H1 (cell line): ENCODE measurements at places on chromosomes 2 and 18. TPM values are rescaled to one million over a fixed set of nuclear protein-coding genes. Genes with fewer than 3 reads are reported as not detected.

DNA sequence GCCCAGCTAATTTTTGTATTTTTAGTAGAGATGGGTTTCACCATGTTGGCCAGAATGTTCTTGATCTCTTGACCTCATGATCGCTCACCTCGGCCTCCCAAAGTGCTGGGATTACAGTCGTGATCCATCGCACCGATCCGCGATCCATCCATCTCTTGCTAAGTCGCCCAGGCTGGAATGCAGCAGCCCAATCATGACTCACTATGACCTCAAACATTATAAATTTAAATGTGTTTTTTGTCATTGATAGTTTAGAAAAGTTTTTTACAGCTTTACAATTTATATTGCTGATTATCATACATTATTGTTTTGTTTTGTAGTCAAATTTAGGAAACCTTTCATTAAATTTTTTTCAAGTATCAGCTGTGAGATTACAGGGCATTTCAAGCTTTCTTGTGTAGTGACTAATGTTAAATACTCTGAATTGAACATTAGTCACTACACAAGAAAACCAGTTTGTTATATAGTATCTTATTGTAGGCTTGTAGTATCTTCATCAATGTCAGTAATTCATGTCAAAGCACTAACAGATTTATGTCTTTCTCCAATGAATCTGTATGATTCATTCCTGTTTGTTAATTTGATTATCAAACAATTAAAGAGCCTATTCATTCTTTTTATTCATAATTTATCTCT, 37.5 kb downstream of the NR4A2 start:
- H3K4me1 ChIP-seq = no peaks in the 10 kb centered on the region

DNA sequence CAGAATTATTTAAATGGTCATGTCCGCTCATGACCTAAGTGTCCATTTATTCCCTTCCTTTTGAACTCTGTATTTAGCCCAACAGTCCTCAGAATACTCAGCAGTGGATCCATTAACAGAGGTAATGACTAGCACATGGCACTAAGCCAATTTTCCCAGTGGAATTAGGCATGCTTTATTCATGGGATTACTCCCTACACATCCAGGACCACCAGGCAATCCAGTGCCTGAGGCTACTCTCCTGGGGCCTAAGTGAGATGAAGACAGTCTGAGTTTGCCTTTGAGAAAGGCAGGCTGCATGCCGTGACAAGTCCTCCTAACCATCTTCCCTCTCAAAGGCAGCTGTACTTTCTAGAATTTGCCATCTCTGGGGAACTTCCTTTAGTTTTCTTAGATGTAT, 128.6 kb downstream of the SPOPL start:
- H3K27ac ChIP-seq = no peak overlapping the region
- DNase-seq = no peak
- H3K4me3 ChIP-seq = no peak overlapping the region
- H3K27me3 ChIP-seq = no peaks in the 10 kb centered on the region
- no peaks in the 10 kb centered on the region for H3K36me3 ChIP-seq
- H3K4me1 ChIP-seq = no peaks in the 10 kb centered on the region

The CDH2 gene
- total RNA-seq = 53.8 and 56.5 TPM in 2 replicates

The AMER3 gene
- total RNA-seq = 0.19 and 0.55 TPM in 2 replicates

The CIB4 gene
- not detected in 2 replicates for total RNA-seq

DNA sequence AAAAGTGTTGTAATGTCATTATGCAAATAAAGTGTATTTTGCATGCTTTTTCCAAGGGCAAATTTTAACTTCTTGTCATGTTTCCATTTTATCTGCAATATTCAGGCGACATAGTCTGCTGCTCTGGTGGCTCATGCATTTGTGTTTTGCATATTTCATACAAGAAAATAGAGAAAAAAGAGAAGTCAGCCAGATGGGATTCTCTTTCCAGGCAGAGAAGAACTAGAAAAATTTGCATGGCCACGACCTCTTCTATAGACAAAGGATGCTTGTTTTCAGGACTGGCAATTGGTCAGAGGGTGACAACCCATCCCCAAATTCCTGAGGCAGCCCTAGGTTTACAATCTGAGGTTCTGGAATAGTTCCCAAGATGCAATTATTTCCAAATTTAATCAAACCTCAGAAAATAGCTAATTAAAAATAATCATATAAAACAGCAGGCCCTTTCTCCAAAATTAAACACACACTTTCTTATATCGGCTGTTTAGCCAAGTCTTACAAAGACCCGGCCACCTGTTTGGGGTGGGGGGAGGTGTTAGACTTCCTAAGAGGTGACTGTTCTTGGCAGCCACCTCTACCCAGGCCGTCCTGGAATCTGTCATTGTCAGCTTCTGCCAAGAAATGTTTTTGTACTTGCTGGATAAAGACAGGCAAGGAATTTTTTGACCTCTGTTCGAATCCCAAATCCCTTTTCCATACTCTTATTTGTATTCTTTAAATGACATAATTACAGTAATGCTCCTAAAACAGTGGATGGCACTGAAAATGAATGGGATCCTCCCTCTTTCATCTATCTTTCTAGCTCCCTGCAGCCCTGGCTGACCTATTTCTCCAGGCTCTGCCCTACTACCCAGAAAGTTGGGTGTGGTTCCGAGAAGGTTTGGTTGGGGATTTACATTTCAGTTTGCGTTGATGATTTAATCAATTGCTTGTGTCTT, 20.8 kb upstream of the SOS1 start:
- H3K27me3 ChIP-seq = no peaks in the 10 kb centered on the region
- DNase-seq = no peak
- no peaks in the 10 kb centered on the region; the same call in 1 of the 2 replicates for H3K4me1 ChIP-seq
- no peak overlapping the region for H3K27ac ChIP-seq

DNA sequence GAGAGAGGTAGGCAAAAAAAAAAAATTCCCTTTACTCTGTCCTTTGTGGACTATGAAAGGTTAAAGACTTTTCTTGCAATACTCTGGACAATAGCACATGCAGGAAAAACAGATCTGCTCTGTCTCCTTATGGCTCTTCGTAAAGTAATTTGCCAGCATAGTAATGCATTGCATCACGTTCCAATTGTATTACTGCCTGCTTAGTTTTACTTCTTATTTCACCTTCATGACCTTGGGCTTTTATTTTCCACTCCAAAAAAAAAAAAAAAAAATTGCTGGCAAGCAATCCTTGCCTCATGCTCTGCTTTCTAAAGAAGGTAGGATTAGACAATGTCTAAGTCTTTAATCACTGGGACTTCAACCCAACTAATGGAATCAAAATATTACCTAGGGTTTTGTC, 1802.7 kb downstream of the SUCLG1 start:
- H3K4me3 ChIP-seq = no peak overlapping the region
- H3K27ac ChIP-seq = no peak overlapping the region
- no peaks in the 10 kb centered on the region for H3K4me1 ChIP-seq
- DNase-seq = no peak

The VWA3B gene
- not detected in 2 replicates for total RNA-seq

The MAL gene
- not detected in 2 replicates for total RNA-seq

The DES gene
- total RNA-seq = 1.5 and 1.8 TPM in 2 replicates

The DNAH7 gene
- total RNA-seq = 0.07 and 0.21 TPM in 2 replicates

GRCh38 chr2:141493936-141494335, 636.9 kb downstream of the LRP1B start:
- H3K4me1 ChIP-seq = no peaks in the 10 kb centered on the region
- DNase-seq = no peak

DNA sequence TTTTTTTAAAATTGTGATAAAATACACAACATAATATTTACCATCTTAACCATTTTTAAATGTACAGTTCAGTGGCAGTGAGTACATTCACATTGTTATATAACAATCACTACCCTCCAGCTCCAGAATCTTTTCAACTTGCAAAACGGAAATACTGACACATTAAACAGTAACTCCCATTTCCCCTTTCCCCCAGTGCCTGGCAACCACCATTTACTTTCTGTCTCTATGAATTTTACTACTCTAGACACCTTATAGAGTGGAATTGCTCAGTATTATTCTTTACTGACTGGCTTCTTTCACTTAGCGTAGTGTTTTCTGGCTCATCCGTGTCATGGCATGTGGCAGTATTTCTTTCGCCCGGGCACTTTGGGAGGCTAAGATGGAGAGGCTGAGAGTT, 32.6 kb downstream of the FASTKD2 start:
- H3K4me3 ChIP-seq = no peak overlapping the region
- H3K27ac ChIP-seq = no peak overlapping the region
- no peaks in the 10 kb centered on the region for H3K27me3 ChIP-seq
- peaks cover 13% of the 10 kb centered on the region for H3K4me1 ChIP-seq
- DNase-seq = no peak

GRCh38 chr18:11042247-11042646, 107.1 kb downstream of the PIEZO2 start:
- no peaks in the 10 kb centered on the region for H3K27me3 ChIP-seq
- H3K4me3 ChIP-seq = no peak overlapping the region
- no peak for DNase-seq
- H3K36me3 ChIP-seq = no peaks in the 10 kb centered on the region
